ENCODE measurements at places on chromosomes 13 and 19. TPM values are rescaled to one million over a fixed set of nuclear protein-coding genes. Genes with fewer than 3 reads are reported as not detected.

Gene LIN7B
- 17.4 TPM for total RNA-seq

Gene CGB5
- not detected for total RNA-seq

Gene ICAM5
- total RNA-seq: not detected

Gene IZUMO2
- not detected for total RNA-seq

Gene RASAL3
- 2.0 TPM for total RNA-seq

Gene ETFB
- total RNA-seq: 59.5 TPM

Gene CEACAM16
- not detected for total RNA-seq

Gene SELENOV
- total RNA-seq: not detected

Gene ZNF283
- 10.7 TPM for total RNA-seq

Gene ZNF626
- total RNA-seq: 19.7 TPM

Gene ZNF302
- total RNA-seq: 22.7 TPM

Gene ZNF497
- total RNA-seq: 0.28 TPM

Gene QPCTL
- 4.7 TPM for total RNA-seq

Gene KLK13
- not detected for total RNA-seq

Gene IL17D
- total RNA-seq: 1.5 TPM

Gene CC2D1A
- total RNA-seq: 33.5 TPM

Gene PBX4
- total RNA-seq: 0.49 TPM

Gene PPM1N
- 1.9 TPM for total RNA-seq

Gene ZMYM2
- total RNA-seq: 64.6 TPM

Gene FEM1A
- 10.2 TPM for total RNA-seq

Gene ZMYM5
- total RNA-seq: 16.6 TPM

Gene LSR
- total RNA-seq: 0.68 TPM

Gene MAP4K1
- total RNA-seq: 1.2 TPM

Gene SPPL2B
- total RNA-seq: 14.6 TPM

Gene CYP2A6
- not detected for total RNA-seq

Gene UPK1A
- total RNA-seq: not detected

Gene OPA3
- total RNA-seq: 5.4 TPM

Gene MUC16
- not detected for total RNA-seq

Gene FFAR3
- total RNA-seq: 1.4 TPM

Gene PPAN
- total RNA-seq: 24.6 TPM

Gene CGB3
- total RNA-seq: not detected

Gene ZSCAN4
- total RNA-seq: not detected

Gene GPX4
- total RNA-seq: 269 TPM

Gene EPS8L1
- total RNA-seq: not detected

Gene CYSLTR2
- total RNA-seq: 2.0 TPM

Gene OCEL1
- total RNA-seq: 15.8 TPM

Gene COL5A3
- 19.9 TPM for total RNA-seq

Gene PRX
- 5.0 TPM for total RNA-seq

Gene CRX
- not detected for total RNA-seq

Gene MRPL57
- 51.0 TPM for total RNA-seq

Gene ARHGAP45
- total RNA-seq: 15.0 TPM

Gene CEACAM7
- total RNA-seq: not detected

Gene PTH2
- not detected for total RNA-seq

Gene ZNF675
- 7.4 TPM for total RNA-seq

Gene ZFP14
- total RNA-seq: 6.3 TPM

Gene PCP2
- total RNA-seq: not detected

Measured in sigmoid colon (tissue), 7 donors.